ENCODE measurements at places on chromosomes 1 and 21. TPM values are rescaled to one million over a fixed set of nuclear protein-coding genes. Genes with fewer than 3 reads are reported as not detected.

The PPP1R15B gene
- 47.7 TPM for total RNA-seq

The CASZ1 gene
- total RNA-seq: 63.6 TPM

The C1orf53 gene
- total RNA-seq: 4.0 TPM

The SPRR1B gene
- total RNA-seq: not detected

The ATP1A4 gene
- 0.96 TPM for total RNA-seq

The FLVCR1 gene
- 11.3 TPM for total RNA-seq

The OXCT2 gene
- 0.43 TPM for total RNA-seq

The SAMSN1 gene
- 18.2 TPM for total RNA-seq

The ZBTB17 gene
- 42.3 TPM for total RNA-seq

The KIF17 gene
- 4.6 TPM for total RNA-seq

The RNF207 gene
- 12.7 TPM for total RNA-seq

The C1orf21 gene
- 78.8 TPM for total RNA-seq

The CYP4Z1 gene
- 2.1 TPM for total RNA-seq

The RCSD1 gene
- total RNA-seq: 14.8 TPM

The KIF14 gene
- 0.23 TPM for total RNA-seq

The CDK18 gene
- 31.6 TPM for total RNA-seq

The ELK4 gene
- 71.5 TPM for total RNA-seq

The MAGOH gene
- total RNA-seq: 38.8 TPM

The PLPPR5 gene
- not detected for total RNA-seq

The RIMKLA gene
- total RNA-seq: 10.4 TPM

The PCBP3 gene
- 3.8 TPM for total RNA-seq

The GJA4 gene
- total RNA-seq: 20.0 TPM

The RAP1GAP gene
- 62.4 TPM for total RNA-seq

The AGT gene
- 1.8 TPM for total RNA-seq

The TEDDM1 gene
- total RNA-seq: not detected

The COL9A2 gene
- 3.8 TPM for total RNA-seq

The HHAT gene
- 4.3 TPM for total RNA-seq

The RIPK4 gene
- total RNA-seq: 10.9 TPM

The DISC1 gene
- total RNA-seq: 9.5 TPM

The FNDC10 gene
- 7.4 TPM for total RNA-seq

The OR2T11 gene
- not detected for total RNA-seq

Data from upper lobe of right lung (tissue), 1 donor.